ENCODE measurements at places on chromosomes 2 and 18.

- no peak for DNase-seq
These were observed 88.1 kb upstream of the MAP4K4 start for GRCh38 chr2:101609433-101609832.

DNA sequence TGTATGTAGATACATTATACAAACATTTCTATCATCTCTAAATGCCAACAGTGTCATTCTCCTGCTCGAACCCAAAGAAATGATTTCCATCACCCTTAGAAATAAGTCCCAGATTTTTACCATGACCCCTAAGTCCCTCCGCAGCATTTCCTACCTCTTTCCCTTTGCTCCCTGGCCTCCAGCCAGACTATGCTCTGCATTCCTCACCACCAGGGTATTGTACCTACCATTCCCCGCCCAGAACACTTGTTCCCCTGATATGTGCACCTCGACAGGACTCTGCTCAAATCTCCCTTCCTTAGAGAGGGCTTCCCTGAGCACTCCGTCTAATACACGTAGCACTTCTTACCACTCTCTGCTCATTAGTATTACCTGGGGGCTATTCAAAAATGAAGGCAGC is 630.2 kb downstream of the ARHGAP15 start:
- no peak for DNase-seq

- peak; percentile 83 for DNase-seq
These were observed at the start of gene SPR for GRCh38 chr2:72887032-72887739. Gene SPR (plus strand): TSS chr2:72887408. CDS start chr2:72887433, 25 bp downstream.

DNA sequence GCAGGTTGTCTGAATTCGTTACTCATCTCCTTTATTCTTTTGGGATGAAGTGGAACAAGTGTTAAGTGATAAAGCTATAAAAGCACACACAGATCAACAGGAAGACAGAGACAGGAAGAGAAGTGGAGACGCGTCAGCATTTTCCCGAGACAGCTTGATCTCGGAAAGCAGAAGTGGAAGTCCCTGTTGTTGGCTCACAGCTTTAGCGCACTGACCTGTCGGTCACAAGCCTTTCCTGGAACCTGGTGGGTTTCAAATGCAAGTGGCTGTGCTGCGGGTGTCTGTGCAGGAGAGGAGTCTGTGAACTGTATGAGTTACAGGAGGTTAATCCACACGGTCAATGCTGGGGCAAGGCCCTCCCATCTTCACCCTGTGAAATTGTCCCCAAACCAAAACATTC is 116.6 kb upstream of the PELI1 start:
- DNase-seq: no peak

DNA sequence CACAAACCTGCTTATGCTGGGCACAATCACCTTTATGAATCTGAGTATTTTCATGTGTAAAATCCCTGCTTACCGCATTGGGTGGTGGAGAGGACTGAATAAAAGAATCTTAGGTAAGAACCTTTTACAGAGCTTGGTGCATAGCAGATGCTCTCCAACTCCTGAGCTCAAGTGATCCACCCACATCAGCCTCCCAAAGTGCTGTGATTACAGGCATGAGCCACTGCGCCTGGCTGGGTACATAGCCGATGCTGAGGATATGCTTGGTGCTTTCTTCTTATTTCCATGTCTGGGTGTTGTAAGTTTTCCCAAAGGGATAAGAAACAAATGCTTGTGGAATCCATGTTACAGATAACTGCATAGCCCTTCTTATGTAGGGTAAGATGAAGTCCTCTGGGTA is 244.3 kb upstream of the PXDN start:
- no peak for DNase-seq

GRCh38 chr2:68715353-68716041 is 19.1 kb upstream of the ARHGAP25 start:
- DNase-seq: peak; percentile 26

- no peak for DNase-seq
These were observed 186.3 kb upstream of the MYT1L start for GRCh38 chr2:2517399-2517798.

- no peak for DNase-seq
These were observed 21.7 kb downstream of the EPB41L5 start for GRCh38 chr2:120034621-120035020.

- no peak for DNase-seq
These were observed 48.1 kb upstream of the MSH2 start for GRCh38 chr2:47354848-47355204.

GRCh38 chr2:178870703-178871102 is 63.5 kb upstream of the TTN start:
- no peak for DNase-seq

DNA sequence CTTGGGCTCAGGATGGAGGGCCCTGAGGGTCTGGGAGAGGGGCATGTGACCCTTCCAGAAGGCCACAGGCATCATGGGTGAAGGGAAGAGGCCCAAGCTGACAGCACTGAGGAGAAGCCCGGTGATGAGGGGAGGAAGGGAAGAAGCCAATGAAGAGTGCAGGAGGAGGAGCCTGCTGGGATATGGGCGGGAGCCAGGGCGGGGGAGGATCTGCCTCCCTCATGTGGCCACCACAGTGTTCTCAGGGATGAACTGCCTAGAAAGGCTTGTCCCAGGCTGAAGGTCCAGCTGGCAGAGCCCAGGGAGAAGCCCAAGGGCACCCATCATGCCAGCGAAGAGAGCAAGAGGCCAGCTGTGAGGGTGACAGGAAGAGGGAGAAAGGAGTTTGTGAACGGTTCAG is 24.6 kb upstream of the PLB1 start:
- no peak for DNase-seq

GRCh38 chr18:22367303-22367702 is 50.4 kb downstream of the CTAGE1 start:
- no peak for DNase-seq

- DNase-seq: no peak
These were observed 18.4 kb upstream of the PRLH start for GRCh38 chr2:237547841-237548416.

- no peak for DNase-seq
These were observed 81.9 kb upstream of the ZNF397 start for GRCh38 chr18:35158728-35159450.

- no peak for DNase-seq
These were observed 8.9 kb upstream of the OTOF start for GRCh38 chr2:26486789-26487188.

- DNase-seq: no peak
These were observed 550 bp upstream of the MALL start for GRCh38 chr2:110116033-110116710.

- no peak for DNase-seq
These were observed 268.7 kb downstream of the GALNT13 start for GRCh38 chr2:154140249-154141025.

- no peak for DNase-seq
These were observed 728.5 kb upstream of the SLC8A1 start for GRCh38 chr2:41180387-41180786.

DNA sequence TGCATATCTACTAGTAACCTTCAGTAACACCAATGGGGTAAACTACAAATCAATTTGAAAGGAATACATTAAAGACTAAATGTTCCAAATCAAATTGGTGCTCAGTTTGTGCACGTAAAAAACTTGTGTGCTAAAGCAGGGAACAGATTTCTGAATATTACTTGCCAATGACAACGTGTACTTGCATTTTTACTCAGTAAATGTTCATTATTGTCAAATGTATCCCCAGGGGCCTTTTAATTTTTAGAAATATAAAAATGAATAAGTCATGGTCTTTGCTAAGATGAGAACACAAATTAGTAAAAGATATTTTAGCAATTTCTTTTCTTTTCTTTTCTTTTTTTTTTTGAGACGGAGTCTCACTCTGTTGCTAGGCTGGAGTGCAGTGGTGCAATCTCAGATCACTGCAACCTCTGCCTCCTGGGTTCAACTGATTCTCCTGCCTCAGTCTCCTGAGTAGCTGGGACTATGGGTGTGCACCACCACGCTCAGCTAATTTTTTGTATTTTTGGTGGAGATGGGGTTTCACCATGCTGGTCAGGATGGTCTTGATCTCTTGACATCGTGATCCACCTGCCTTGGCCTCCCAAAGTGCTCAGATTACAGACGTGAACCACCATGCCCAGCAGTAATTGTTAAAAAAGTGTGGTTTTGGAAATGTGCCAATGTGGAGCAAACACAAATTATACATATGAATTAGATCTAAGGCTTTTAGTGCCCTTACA is 52.6 kb downstream of the PMAIP1 start:
- DNase-seq: no peak

GRCh38 chr2:16666449-16666801 is 791 bp upstream of the CYRIA start:
- no peak for DNase-seq

GRCh38 chr2:134243244-134243643 is 10.6 kb upstream of the MGAT5 start:
- DNase-seq: no peak

- no peak for DNase-seq
These were observed at the start of gene ST8SIA5 for GRCh38 chr18:46756559-46757201. Gene ST8SIA5 (minus strand): TSS chr18:46757053. CDS start chr18:46756508, 545 bp downstream.

GRCh38 chr2:186422226-186422625 is 63.8 kb upstream of the ZC3H15 start:
- no peak for DNase-seq

DNA sequence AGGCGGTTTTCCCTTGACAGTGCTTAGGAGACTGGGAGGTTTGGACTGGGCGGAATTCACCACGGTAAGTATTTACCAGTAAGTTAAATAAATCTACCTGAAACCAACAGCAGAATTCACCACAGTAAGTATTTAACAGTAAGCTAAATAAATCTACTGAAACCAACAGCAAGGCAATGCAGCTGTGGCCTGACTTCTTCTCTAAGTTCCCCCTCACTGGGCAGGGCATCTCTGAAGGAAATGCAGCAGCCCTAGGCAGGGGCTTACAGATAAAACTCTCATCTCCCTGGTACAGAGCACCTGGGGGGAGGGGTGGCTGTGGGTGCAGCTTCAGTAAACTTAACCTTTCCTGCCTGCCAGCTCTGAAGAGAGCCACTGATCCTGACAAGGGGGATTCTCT is 432.5 kb upstream of the LRRTM1 start:
- DNase-seq: no peak

GRCh38 chr2:136645236-136645828 is 120.0 kb upstream of the THSD7B start:
- DNase-seq: no peak

DNA sequence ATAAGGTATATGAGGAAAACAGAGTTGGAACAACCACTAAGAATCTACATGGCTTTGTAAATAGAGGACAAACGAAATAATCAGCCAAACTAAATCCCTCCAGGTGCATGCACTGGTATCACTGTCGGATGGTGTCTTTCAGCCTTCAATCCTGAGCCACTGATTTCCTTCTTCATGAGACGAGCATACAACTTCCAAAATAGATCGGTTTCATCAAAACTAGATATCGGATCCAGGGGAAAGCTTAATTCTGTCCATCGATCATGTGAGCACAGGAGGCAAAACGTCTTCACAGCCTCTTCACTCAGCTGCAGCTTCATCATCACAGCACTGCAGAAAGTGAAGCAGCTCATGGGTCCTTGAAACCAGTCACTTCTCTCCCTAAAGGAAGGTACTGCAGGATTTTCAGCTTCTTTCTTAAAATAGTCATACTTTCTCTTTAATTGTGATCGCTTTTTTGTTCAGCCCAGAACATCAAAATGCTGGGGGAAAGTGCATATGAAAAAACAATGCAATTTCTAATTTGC is 80.5 kb downstream of the DTNB start:
- no peak for DNase-seq

DNA sequence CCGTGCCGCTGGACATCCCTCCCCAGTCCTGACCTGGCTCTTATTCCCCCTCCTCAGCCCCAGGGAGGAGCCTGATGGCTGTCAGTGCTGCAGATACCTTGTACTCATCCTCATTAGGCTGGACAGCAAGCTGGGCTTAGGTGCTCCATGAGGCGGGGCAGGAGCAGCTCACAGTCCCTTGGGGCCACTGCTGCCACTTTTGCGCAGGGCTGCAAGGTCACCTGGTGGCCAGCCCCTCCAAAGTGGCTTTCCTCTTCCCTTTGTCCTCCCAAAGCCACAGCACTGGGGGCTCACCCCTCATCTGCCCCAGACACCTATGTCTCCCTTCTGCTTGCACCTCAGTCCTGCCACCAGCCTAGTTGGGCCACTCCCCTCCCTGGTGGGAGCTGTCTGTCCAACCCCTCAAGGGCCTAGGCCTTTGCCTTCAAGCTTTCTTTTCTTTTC is 60.8 kb downstream of the FAM168B start:
- DNase-seq: no peak

- DNase-seq: no peak
These were observed 137.4 kb downstream of the SMAD7 start for GRCh38 chr18:48813321-48813720.

- no peak for DNase-seq
These were observed 16.6 kb upstream of the APCDD1 start for GRCh38 chr18:10437837-10438236.

DNA sequence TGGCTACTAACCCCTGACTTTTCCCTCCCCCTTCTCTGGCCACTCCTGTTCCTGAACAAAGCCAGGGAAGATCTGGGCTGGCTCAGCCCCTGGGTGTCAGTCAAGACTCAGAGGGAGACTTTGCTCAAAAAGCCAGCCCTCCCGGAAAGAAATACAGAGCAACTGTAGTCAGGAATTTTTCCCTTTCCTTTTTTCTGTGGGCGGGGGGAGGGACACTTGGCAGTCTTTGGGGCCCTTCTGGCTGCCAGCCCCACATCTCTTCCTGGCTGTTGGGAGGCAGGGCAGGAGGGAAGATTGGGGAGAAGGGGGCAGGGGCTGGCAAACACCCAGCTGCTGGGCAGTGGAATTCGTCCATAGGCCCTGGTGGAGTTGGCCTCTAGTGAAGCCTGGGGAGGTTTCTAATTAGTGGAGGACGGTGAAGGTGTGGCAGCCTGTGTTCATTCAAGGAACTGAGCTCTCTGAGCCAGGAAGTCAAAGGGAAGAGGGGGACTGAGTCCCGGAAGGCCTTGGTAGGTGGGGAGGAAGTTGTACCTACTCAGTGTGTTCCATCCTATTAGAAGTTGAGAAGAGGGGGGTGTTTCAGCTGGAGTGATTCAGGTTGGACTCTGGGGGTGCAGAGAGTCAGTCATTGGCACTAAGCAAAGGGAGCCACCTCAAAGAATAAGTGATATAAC is 10.9 kb downstream of the IGFBP2 start:
- no peak for DNase-seq

DNA sequence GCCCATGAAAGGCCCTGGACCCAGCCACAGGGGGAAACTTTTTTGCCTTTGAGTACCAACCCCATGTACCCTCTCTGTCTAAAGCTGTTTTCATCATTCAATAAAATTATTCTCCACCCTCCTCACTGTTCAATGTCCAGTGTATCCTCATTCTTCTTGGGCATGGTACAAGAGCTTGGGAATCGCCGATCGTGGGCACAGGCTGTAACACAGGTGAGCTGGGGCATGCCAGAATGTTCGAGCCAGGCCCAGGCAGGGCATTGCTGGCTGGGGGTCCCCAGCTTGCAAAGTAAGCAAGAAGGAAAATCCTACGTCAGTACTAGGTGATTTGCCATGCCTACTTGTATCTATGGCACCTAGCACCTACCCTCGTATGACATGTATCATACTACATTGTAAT is 162.1 kb upstream of the NOL4 start:
- DNase-seq: no peak

All from T47D (cell line).